Naive thymus-derived CD8-positive, alpha-beta T cell (primary cell): ENCODE measurements at places on chromosomes 4 and X. TPM values are rescaled to one million over a fixed set of nuclear protein-coding genes. Genes with fewer than 3 reads are reported as not detected.
A peak's percentile ranks its signal among the peaks of the same experiment; 100 is the strongest.

The SPOCK3 gene
- not detected for total RNA-seq

- peaks cover 58% of the 10 kb centered on the region for H3K27me3 ChIP-seq
These were observed 10.1 kb downstream of the SHOX start for GRCh38 chrX:640641-641040.

DNA sequence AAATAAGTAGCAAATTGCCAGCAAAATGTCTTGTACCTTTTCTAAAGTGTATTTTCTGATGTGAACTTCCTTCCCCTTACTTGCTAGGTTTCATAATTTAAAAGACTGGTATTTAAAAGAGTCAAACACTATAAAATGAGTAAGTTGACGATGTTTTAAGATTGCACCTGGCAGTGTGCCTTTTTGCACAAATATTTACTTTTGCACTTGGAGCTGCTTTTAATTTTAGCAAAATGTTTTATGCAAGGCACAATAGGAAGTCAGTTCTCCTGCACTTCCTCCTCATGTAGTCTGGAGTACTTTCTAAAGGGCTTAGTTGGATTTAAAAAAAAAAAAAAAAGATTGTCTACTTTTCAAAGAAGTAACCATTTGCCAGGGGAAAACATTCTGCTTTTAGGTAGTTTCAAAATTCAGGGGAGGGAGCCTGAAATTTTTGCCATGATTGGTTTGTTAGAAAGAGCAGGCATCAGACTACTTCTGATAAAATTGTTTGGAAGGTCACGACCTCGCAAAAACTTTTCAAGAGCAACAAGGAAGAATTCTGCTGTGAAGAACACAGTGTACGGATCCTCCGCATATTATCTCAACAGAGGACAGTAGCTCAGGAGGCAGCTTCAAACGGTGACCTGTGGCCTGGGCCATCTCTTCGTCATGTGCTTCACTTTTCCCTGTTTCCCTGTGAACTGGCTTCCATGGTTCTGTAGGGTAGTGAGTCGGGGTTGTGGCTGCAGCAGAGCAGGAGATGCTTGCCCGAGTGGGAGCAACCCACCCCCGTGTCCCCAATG, 66.1 kb downstream of the CDS1 start:
- no peak overlapping the region for H3K27ac ChIP-seq
- no peak for DNase-seq
- H3K4me1 ChIP-seq: no peaks in the 10 kb centered on the region
- no peaks in the 10 kb centered on the region for H3K27me3 ChIP-seq
- H3K36me3 ChIP-seq: peaks cover 2% of the 10 kb centered on the region

The GABRA4 gene
- total RNA-seq: not detected

DNA sequence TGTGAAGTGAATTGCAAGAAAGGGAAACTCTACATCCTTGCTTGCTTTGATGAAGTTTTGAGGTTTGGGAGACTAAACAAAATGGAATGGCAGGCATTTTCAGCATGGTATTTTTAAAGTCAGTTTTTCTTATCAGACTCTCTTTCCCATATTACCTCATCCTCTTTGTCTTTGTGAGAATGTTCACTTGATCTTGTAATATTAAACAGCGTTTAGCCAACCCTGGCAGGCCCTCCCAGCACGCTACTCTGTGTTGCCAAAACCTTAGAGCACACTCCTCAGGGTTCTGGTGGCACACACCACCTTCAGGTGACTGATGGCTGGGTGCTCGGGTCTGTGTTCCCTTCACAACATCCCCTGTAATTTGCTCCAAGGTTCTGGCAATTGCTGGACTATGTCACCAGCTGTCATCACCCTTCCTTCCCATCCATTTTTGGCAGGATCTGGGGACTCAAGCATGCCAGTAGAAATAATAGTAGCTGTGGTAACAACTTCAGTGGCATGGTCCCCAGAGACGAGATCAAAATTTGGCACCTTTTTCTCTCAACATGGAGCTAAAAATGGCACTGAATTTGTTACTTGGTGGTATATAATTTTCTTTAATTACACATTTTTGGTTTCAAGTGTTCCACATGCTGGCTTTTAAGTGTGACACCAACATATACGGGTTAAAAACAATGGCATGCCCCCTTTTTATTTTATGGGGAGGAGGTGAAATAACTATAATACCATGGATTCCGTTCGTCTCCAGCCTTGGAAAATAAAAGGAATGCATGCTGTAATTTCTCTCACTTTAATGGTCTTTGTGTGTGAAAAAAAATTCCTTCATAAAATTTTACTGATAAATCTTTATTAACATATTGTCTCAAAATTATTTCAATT, 273.1 kb downstream of the DCTD start:
- DNase-seq: no peak
- peaks cover 11% of the 10 kb centered on the region for H3K27me3 ChIP-seq
- no peak overlapping the region for H3K4me3 ChIP-seq
- H3K4me1 ChIP-seq: no peaks in the 10 kb centered on the region
- no peak overlapping the region for H3K27ac ChIP-seq

- H3K36me3 ChIP-seq: no peaks in the 10 kb centered on the region
- H3K27ac ChIP-seq: no peak overlapping the region
- H3K4me3 ChIP-seq: no peak overlapping the region
- peaks cover 7% of the 10 kb centered on the region for H3K27me3 ChIP-seq
- no peak for DNase-seq
- no peaks in the 10 kb centered on the region for H3K4me1 ChIP-seq
These were observed 29.2 kb upstream of the AREG start for GRCh38 chr4:74415602-74416300.

The CT45A3 gene
- not detected for total RNA-seq

GRCh38 chr4:52966781-52967180, 104.7 kb downstream of the RASL11B start:
- no peak overlapping the region for H3K4me3 ChIP-seq
- H3K27me3 ChIP-seq: no peaks in the 10 kb centered on the region
- no peak for DNase-seq
- no peak overlapping the region for H3K27ac ChIP-seq

The SUPT20HL2 gene
- not detected for total RNA-seq

GRCh38 chr4:95980877-95981360, 141.0 kb downstream of the PDHA2 start:
- H3K4me1 ChIP-seq: peaks cover 7% of the 10 kb centered on the region
- no peaks in the 10 kb centered on the region for H3K36me3 ChIP-seq
- H3K27ac ChIP-seq: no peak overlapping the region

DNA sequence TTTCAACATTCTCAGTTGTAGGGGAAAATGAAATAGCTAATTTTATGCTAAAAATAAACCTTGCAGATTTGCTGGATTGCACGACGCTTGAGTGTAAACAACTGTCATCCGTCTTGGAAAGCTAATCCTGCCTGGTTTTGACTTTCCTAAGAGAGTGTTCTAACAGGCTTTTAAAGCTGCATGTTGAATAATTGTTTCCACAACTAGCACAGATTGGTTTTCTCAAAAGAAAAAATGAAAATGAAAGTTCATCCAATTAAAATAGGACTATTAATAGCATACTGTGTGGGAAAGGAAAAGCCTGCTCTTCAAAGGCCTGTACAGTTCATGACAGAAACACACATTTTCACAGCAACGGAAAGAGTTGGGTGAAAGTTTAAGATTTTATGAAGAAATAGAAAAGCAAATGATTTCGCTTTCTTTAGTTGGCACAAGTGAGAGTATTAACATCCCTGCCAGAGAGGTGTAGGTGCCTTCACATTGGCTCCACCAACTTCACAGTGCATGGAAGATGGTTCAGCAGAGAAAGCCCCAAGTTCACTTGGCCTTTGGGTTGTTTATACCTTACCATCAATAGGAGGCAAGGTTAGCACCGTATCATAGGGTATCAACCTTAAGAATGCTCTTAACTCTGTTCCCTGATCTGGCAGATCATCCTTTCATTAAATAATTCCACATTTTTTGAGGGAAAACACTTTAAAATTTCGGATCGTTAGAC, 140.0 kb upstream of the GUCY1A1 start:
- H3K27ac ChIP-seq: no peak overlapping the region
- H3K4me3 ChIP-seq: no peak overlapping the region
- no peaks in the 10 kb centered on the region for H3K4me1 ChIP-seq
- peaks cover 9% of the 10 kb centered on the region for H3K27me3 ChIP-seq
- DNase-seq: no peak
- no peaks in the 10 kb centered on the region for H3K36me3 ChIP-seq

DNA sequence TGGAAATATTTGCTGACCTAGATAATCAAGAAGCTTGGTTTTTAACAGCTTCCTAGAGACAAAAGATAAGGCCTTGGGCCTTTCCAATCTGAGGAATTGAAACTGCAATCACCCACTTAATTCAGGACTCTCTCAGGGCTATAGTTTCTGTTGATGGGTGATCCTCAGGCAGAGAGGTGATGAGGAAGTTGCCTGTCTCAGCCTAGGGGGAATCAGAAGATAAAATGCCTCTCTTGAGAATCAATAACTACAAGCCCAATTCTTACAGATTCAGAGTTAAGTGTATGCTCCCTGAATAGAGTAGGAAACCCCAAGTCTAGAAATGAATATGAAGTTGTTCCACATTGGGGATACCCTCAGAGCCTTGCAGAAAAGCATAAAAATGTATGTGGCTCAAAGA, 45.5 kb downstream of the NFKB1 start:
- H3K27me3 ChIP-seq: no peaks in the 10 kb centered on the region
- H3K36me3 ChIP-seq: peaks cover 41% of the 10 kb centered on the region
- peak overlapping the region; percentile 9 for H3K27ac ChIP-seq
- no peak overlapping the region for H3K4me3 ChIP-seq

- no peaks in the 10 kb centered on the region for H3K36me3 ChIP-seq
- no peak for DNase-seq
- no peaks in the 10 kb centered on the region for H3K4me1 ChIP-seq
- peaks cover 4% of the 10 kb centered on the region for H3K27me3 ChIP-seq
- no peak overlapping the region for H3K4me3 ChIP-seq
- H3K27ac ChIP-seq: no peak overlapping the region
These were observed 78.7 kb downstream of the WDFY3 start for GRCh38 chr4:84887824-84888223.

- peaks cover 18% of the 10 kb centered on the region for H3K36me3 ChIP-seq
- peak; percentile 64 for DNase-seq
- H3K27me3 ChIP-seq: no peaks in the 10 kb centered on the region
- peak overlapping the region; percentile 68 for H3K4me3 ChIP-seq
- peak overlapping the region; percentile 90 for H3K27ac ChIP-seq
These were observed 56.0 kb downstream of the HADH start for GRCh38 chr4:108045687-108046024.

The VCX gene
- not detected for total RNA-seq

The TMPRSS11F gene
- total RNA-seq: not detected

GRCh38 chrX:47196098-47196497, 2.5 kb downstream of the UBA1 start:
- no peak for DNase-seq
- H3K4me3 ChIP-seq: peak overlapping the region; percentile 95
- peak overlapping the region; percentile 100 for H3K27ac ChIP-seq
- no peaks in the 10 kb centered on the region for H3K27me3 ChIP-seq
- H3K4me1 ChIP-seq: peaks cover 23% of the 10 kb centered on the region

The TEC gene
- total RNA-seq: 4.7 TPM

DNA sequence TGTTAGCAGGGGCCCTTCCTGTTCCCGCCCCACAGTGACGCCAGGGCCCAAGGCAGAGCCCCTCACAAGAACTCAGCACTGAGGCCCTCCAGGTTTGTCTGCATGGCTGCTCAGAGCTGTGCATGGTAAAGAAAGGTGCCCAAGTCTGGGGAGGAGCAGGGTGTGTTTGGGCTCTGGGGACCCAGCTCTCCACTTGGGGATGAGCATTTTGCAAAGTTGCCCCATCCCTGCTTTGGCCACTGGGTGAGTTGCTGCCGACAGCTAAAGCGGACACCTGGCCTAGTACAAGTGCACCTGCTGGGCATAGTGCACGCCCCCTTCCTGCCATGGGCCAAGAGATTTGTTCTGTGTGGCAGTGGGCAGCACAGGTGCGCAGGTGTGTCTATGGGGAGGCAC, 2.0 kb upstream of the MXD4 start:
- no peaks in the 10 kb centered on the region for H3K27me3 ChIP-seq
- no peak for DNase-seq
- H3K4me1 ChIP-seq: no peaks in the 10 kb centered on the region
- peak overlapping the region; percentile 69 for H3K4me3 ChIP-seq
- no peaks in the 10 kb centered on the region for H3K36me3 ChIP-seq

- no peak overlapping the region for H3K4me3 ChIP-seq
- H3K4me1 ChIP-seq: no peaks in the 10 kb centered on the region
- H3K36me3 ChIP-seq: no peaks in the 10 kb centered on the region
- no peaks in the 10 kb centered on the region for H3K27me3 ChIP-seq
- no peak overlapping the region for H3K27ac ChIP-seq
These were observed 135.2 kb upstream of the EDNRA start for GRCh38 chr4:147345662-147346061.

- no peak for DNase-seq
- no peak overlapping the region for H3K27ac ChIP-seq
- H3K4me3 ChIP-seq: no peak overlapping the region
- H3K4me1 ChIP-seq: no peaks in the 10 kb centered on the region
These were observed 291.5 kb upstream of the GALNTL6 start for GRCh38 chr4:171521726-171522125.

The ESX1 gene
- total RNA-seq: not detected

- H3K4me1 ChIP-seq: no peaks in the 10 kb centered on the region
- no peaks in the 10 kb centered on the region for H3K36me3 ChIP-seq
- no peaks in the 10 kb centered on the region for H3K27me3 ChIP-seq
- no peak overlapping the region for H3K27ac ChIP-seq
- peak; percentile 35 for DNase-seq
- H3K4me3 ChIP-seq: peak overlapping the region; percentile 69
These were observed 48.7 kb upstream of the BCOR start for GRCh38 chrX:40146262-40147125.

GRCh38 chr4:121041307-121042090, 30.8 kb downstream of the NDNF start:
- peak overlapping the region; percentile 40 for H3K4me3 ChIP-seq
- peak overlapping the region; percentile 46 for H3K27ac ChIP-seq
- peak; percentile 34 for DNase-seq
- peaks cover 22% of the 10 kb centered on the region for H3K4me1 ChIP-seq

GRCh38 chr4:85591406-85592098, 116.6 kb downstream of the ARHGAP24 start:
- no peaks in the 10 kb centered on the region for H3K4me1 ChIP-seq
- H3K27ac ChIP-seq: no peak overlapping the region
- no peak for DNase-seq
- H3K27me3 ChIP-seq: no peaks in the 10 kb centered on the region

DNA sequence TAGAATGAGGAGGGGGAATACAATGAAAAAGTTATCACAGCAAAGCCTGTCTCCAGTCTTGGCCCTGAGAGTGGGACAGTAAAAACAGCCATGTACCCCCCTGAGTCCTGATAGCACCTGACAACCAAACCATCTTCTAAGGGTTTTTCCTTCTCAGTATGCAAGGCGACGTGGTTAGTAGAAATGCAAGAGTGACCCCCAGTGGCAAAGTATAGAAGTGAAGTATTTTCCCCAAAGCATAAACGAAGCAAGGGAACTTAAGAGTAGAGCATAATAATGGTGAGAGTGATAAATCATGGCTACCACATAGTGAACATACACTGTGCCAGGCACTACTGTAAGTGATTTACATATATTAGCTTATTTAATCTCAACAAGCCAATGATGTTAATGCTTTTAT, 52.8 kb downstream of the FAM47C start:
- no peaks in the 10 kb centered on the region for H3K36me3 ChIP-seq
- no peak overlapping the region for H3K27ac ChIP-seq
- H3K4me1 ChIP-seq: no peaks in the 10 kb centered on the region
- DNase-seq: no peak
- no peaks in the 10 kb centered on the region for H3K27me3 ChIP-seq
- no peak overlapping the region for H3K4me3 ChIP-seq

The PITX2 gene
- not detected for total RNA-seq

The PF4V1 gene
- not detected for total RNA-seq

The SMIM43 gene
- total RNA-seq: not detected

GRCh38 chr4:105306820-105307219, 160.1 kb downstream of the TET2 start:
- peaks cover 2% of the 10 kb centered on the region for H3K36me3 ChIP-seq
- H3K4me1 ChIP-seq: no peaks in the 10 kb centered on the region
- H3K4me3 ChIP-seq: no peak overlapping the region
- H3K27me3 ChIP-seq: no peaks in the 10 kb centered on the region
- no peak overlapping the region for H3K27ac ChIP-seq
- DNase-seq: no peak
